Choroid plexus epithelial cell (primary cell): ENCODE measurements at places on chromosomes 12 and 14.

DNA sequence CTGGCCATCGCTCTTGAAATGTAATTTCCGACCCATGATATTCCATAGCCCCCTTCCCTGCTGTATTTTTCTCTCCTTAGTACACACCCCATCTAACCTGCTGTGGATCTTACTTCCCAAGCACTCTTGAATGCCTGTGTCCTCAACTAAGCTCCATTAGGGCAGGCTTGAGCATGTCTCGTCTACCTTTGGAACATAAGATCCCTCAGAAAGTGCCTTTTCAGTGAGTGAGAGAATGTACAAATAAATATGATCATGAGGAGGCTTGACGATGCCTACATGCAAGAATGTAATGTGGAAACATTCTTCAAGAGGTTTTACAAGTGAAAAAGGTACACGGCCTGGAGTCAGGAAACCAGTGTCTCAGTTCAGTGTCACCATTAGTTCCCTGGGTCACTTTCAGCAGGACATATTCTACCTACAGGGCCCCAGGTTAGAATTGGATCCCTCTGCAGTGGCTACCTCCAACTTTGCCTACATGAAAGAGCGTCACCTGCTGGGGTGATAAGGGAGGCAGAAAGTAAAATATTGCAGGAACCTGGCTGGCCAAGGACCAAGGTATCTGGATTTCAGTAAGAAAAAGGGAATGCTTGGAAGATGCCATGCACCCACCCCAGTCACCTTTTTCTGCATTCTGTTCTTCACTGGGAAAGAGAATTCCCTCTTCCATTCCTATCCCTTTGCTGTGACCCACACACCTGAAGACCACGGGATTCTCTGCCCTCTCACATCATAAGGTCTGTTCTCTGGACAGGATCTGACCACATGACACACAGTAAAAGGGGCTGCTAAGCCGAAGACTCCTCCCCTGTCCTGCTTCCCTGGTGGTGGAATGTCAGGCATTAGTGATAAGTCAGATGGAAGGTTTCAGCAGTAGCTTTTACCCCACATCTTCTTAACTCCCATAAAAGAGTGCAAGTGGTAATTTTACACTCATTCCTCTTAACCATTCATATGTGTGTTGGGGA, 24.6 kb upstream of the SERPINA1 start:
- peak; percentile 39 for DNase-seq

- DNase-seq, result peak; percentile 29
Measured at GRCh38 chr14:88611878-88612277, 49.0 kb downstream of the ZC3H14 start.

DNA sequence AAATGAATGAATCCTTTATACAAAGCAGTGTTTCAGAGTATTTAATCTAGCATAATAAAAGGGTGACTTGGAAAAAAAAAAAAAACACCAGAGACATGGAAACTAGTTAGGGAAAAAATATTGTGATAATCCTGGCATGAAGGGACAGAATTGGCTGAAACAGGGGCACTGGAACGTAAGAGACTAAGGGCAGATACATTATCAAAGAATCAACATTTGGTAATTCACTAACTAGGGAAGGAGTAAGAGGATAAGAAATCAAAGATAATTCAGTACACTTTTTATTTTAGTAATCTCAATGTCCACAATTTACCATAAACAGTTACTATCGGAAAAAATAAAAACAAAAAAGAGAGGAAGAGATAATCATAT, 18.2 kb downstream of the PYM1 start:
- DNase-seq, result no peak

- DNase-seq, result peak; percentile 23
Measured at GRCh38 chr12:118103201-118103600, 610 bp downstream of the VSIG10 start.

- DNase-seq, result no peak
Measured at GRCh38 chr14:104741803-104742251, 11.1 kb upstream of the SIVA1 start.

GRCh38 chr12:119749666-119750065, 81.7 kb downstream of the PRKAB1 start:
- DNase-seq, result peak; percentile 34

GRCh38 chr14:33529787-33530757, 420.8 kb downstream of the EGLN3 start:
- no peak for DNase-seq

GRCh38 chr12:71566655-71567054, 97.0 kb downstream of the ZFC3H1 start:
- no peak for DNase-seq

- DNase-seq, result no peak
Measured at GRCh38 chr12:119634743-119635142, 33.2 kb upstream of the PRKAB1 start.

GRCh38 chr14:52395728-52396127, 81.6 kb downstream of the PTGER2 start:
- no peak for DNase-seq

- DNase-seq, result no peak
Measured at GRCh38 chr12:98686603-98687002, 41.5 kb downstream of the APAF1 start.

DNA sequence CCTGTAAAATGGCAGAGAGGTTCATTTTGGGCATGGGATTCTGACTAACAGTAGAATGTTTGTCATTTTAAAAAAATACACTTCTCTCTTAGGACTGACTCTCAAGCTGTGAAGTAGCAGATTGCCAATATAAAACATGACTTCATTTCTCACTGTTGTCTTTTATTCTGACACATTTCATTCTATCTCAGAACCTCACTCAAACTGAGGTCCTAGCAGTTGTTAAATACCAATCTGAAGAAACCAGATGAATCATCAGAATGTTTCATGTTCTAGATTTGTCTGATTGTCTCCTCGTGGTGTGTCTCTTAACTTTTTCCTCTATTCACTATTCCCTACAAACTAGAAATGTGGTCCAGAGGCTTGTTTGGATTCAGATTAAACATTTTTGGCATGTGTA, 276.5 kb upstream of the NPAS3 start:
- peak; percentile 44 for DNase-seq

GRCh38 chr12:47903927-47904712, 674 bp downstream of the VDR start:
- peak; percentile 78 for DNase-seq

- no peak for DNase-seq
Measured at GRCh38 chr14:51738754-51739153, 87.0 kb downstream of the FRMD6 start.

DNA sequence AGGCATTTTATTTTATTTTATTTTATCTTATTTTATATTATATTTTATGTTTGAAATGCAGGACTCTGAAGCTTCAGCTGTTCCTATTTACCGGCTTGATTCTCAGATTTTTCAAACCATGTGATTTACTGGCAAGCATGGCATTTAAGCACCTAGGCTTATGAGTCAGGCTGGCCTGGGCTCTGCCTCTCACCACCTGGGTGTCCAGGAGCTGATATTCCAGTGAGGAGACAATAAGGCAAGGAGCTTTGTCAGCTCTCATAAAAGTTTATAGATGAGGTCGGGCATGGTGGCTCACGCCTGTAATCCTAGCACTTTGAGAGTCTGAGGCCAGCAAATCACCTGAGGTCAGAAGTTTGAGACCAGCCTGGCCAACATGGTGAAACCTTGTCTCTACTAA, 2.1 kb downstream of the DAO start:
- DNase-seq, result no peak

- no peak for DNase-seq
Measured at GRCh38 chr12:51848841-51849735, 570 bp upstream of the FIGNL2 start.

- DNase-seq, result peak; percentile 63
Measured at GRCh38 chr12:88577537-88577936, 2.7 kb downstream of the KITLG start.

DNA sequence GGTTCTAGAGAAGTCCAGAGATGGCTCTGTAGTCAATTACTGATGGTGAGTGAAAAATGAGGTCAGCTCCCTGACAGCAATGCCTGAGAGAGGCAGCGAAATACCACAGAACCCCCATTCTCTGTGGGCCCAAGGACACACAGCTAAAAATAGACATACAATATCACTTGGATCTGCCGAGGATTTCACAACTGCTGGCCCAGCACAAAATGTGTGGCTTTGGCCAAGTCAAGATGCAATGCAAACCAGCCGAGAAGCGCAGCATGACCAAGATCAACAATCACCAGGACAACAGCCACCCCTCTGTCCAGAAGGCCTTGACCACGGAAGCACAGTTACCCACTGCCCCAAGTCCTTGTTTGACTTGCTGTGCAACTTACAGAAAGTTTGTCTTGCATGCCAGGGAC, 52.2 kb downstream of the CKAP4 start:
- DNase-seq, result peak; percentile 79

GRCh38 chr12:49369411-49370145, 2.3 kb downstream of the SPATS2 start:
- DNase-seq, result peak; percentile 72

GRCh38 chr14:23387916-23388882, 11.4 kb downstream of the CMTM5 start:
- no peak for DNase-seq

DNA sequence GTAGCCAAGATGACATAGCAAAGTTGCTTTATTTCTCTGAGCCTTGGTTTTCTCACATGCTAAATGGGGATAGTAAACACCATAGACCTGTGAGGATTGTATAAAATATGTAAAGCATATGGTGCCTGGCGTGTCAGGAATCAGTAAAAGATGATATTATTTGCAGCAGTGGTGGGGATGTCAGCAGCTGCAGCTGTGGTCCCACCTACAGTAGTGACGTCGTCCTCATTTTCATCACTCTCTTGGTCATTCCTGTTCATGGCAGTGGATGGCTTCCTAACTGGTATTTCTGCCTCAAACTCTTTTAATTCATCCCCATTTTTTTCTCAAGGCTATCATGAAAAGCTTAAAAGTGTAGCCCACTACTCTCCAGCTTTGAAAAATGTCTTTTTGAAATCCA, 12.1 kb downstream of the BMAL2 start:
- no peak for DNase-seq

GRCh38 chr14:103546652-103547454, 15.6 kb downstream of the BAG5 start:
- DNase-seq, result peak; percentile 58

GRCh38 chr14:74249433-74250375, 10.5 kb downstream of the VSX2 start:
- DNase-seq, result no peak

- DNase-seq, result no peak
Measured at GRCh38 chr14:104874571-104875411, 9.7 kb downstream of the CEP170B start.

- peak; percentile 72 for DNase-seq
Measured at GRCh38 chr12:49838973-49839633, 3.8 kb downstream of the BCDIN3D start.

- peak; percentile 93 for DNase-seq
Measured at GRCh38 chr14:89922031-89922907, 32.3 kb downstream of the EFCAB11 start.

GRCh38 chr14:34093883-34094282, 143.0 kb upstream of the EGLN3 start:
- no peak for DNase-seq

- DNase-seq, result peak; percentile 68
Measured at GRCh38 chr12:4273652-4274395, at the start of gene CCND2. Gene CCND2, plus strand, starts transcription at chr12:4273762. Its CDS starts 279 bp downstream, at chr12:4274041.

GRCh38 chr12:67161322-67161918, 107.7 kb upstream of the CAND1 start:
- DNase-seq, result peak; percentile 73

- DNase-seq, result no peak
Measured at GRCh38 chr12:130138478-130138877, 23.8 kb upstream of the FZD10 start.

- DNase-seq, result no peak
Measured at GRCh38 chr14:29743531-29743930, 184.1 kb downstream of the PRKD1 start.

DNA sequence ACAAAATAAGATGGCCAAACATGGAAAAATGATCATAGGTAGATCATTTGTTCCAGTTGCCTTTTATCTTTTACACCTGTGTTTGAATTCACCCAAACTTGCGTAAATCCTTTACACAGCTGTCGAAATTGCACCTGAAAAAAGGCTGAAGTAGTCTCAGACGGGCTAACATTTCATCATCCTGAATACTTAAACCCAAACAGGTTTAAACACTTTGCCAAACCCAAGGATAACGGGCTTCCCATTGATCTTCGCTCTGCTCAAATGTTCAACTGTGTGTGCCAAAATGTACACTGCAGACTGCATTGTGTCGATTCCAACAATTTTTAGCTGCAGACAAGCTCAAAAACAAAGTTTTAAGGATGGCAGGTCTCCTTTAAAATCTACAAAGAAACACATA, 288.7 kb upstream of the DDHD1 start:
- no peak for DNase-seq

- DNase-seq, result no peak
Measured at GRCh38 chr14:51424041-51424440, 184.0 kb downstream of the TMX1 start.

GRCh38 chr12:112989806-112990205, 11.5 kb downstream of the OAS2 start:
- DNase-seq, result no peak

DNA sequence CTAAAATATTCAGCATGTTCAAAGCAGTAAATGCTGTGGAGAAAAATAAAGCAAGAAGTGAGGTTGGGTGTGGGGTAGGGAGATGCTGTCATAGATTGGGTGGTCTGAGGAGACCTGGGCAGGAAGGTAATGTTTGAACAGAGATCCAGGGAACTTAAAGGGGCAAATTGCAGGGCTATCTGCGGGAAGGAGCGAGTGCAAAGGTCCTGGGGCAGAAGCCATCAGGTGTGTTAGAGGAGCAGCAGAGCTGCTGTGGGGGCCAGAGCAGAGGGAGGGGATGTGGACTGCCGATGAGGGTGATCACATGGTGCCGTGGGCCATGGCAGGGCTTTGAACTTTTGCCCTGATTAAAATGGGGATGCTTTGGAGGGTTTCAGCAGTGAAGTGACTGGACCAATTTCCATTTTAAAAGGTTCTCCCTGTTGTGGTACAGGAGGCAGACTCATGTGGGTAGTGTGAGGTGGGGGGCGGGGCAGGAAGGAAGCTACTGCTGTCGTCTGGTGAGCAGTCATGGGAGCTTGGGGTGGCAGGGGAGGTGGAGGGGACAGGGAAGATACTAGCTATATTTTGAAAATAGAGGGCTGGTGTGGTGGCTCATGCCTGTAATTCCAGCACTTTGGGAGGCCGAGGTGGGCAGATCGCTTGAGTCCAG, 145.0 kb downstream of the AACS start:
- no peak for DNase-seq

- peak; percentile 7 for DNase-seq
Measured at GRCh38 chr12:66550626-66551025, 128.2 kb downstream of the GRIP1 start.

DNA sequence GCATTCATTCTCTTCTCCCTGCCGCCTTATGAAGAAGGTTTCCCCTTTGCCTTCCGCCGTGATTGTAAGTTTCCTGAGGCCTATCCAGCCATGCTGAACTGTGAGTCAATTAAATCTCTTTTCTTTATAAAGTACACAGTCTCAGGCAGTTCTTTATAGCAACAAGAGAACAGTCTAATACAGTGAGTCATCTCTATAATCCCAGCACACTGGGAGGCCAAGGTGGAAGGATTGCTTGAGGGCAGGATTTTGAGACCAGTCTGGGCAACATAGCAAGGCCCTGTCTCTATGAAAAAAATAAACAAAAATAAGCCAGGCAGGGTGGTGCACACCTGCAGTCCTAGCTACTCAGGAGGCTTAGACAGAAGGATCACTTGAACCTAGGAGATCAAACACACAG, 259.9 kb downstream of the CEP128 start:
- DNase-seq, result no peak

GRCh38 chr12:107605293-107605692, 80.3 kb upstream of the PWP1 start:
- DNase-seq, result no peak
